ENCODE measurements at places on chromosomes 13 and 19.
A peak's percentile ranks its signal among the peaks of the same experiment; 100 is the strongest.

DNA sequence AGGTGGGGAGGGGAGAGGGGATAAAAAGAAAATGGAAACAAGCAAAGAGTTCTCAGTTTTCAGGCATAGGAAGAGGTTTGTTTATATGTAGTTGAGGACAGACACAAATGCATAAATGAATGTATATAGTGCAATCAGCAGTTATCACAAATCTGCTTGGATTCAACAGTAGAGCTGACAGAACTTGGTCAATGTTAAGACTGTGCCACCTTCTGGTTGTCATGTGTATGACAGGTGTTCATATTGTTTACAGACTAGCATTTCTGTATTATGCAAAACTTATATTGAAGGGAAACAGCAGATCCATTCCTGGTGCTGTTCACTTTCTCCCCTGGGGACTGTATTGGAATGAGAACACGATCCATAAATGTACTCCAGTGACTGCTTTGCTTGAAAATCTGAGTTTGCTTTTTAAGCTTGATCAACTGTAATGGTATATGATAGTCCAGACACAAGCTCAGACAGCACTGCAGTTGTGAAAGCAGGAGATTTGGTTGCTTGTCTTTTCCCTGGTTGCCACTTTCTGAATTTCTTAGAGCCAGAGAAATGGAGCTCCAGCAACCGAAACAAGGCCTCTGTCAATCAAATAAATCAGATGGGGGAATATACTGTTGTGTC, 319.5 kb upstream of the OBI1 start:
- peak; percentile 63 for DNase-seq

- no peak for DNase-seq
These were observed 9.2 kb downstream of the RDH13 start for GRCh38 chr19:55053735-55054134.

DNA sequence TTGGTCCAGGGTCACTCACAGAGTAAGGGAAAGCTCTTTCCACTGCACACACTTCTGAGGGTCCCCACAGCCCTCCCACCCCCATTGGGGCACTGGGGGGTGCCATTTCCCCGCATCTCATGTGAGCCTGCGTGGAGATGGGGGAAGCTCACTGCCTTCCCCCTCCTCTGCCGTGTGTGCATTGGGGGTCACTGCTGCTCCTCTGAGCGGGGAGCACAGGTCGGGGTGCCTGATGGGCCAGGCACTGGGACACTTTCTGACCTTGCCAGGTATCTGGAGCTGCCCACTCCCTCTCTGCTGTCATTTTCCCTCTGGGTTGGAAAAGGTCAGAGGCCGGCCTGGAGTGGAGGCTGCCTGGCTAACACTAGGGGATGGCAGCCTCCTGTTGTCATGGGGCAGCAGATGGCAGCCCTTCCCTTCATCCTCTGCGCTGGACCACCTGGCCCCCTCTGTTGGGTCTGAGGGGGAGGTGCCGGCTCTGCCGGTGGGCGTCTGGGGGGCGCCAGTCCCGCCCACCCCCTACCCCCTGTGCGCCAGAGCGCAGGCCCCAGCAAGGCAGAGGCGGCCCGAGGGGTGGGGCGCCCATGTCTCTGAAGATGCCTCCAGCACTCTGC, 9.1 kb downstream of the SSBP4 start:
- no peak for DNase-seq

- DNase-seq: peak; percentile 92
These were observed at the start of gene SLC25A42 for GRCh38 chr19:19063183-19064097. Gene SLC25A42 (plus strand): TSS chr19:19063994. CDS start chr19:19096125, 32,131 bp downstream.

DNA sequence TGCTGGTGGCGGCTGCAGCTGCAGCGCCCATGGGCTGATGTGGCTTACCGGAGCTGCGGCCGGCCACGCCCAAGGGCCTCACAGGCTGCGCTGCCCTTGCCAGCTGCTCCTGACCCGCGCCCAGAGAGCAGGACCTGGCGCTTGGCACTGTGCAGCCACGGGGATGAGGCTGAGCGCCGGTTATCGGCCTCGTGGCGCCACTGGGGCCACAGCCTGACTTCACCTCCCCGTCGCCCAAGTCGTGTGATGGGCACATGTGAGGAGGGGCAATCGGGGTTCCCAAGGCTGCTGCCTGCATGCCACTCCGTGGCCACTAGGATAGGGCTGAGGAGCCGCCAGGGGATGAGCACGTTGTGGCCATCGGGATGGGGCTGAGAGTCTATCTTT, 77.2 kb upstream of the PABPC3 start:
- no peak for DNase-seq

DNA sequence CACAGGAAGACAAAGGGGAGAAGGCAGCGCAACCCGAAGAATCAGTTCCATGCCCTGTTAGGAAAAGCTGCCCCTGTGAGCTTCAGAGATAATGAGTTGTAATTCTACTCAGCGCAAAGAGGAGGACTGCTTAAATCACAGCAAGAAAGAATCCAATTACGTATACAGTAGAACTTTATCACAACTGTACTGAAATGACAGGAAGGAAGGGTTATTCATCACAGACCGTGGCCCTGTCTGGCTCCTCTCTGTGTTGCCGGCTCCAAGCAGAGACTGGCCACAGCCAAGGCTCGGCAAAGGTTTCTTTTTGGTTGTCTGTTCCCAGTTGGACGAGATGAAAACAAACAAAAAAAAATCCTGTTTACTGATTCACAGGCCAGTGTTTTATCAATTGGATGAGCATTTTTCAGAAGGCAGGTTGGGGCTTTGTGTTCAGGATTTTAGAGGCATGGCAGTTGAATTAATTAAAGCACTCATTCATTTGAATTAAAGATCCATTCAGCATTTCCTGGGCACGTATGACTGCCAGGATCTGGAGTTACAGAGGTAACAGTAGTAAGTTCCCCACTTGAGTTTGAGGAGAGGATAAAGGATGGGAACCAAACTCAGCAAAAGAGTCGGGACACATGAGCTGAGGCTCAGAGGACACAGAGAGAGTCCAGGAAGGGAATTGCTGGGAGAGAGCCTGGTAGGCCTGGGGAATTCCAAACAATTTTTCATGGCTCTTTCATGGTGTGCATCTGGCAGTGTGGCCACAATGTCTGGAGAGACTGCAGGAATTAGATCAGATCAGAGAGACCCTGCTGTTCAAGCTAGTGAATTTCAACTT, 341.0 kb downstream of the DNAJC15 start:
- DNase-seq: peak; percentile 50

GRCh38 chr19:58261968-58262921, 16.5 kb upstream of the ZNF8 start:
- DNase-seq: no peak

- no peak for DNase-seq
These were observed 521.3 kb downstream of the UQCRFS1 start for GRCh38 chr19:28691683-28692082.

DNA sequence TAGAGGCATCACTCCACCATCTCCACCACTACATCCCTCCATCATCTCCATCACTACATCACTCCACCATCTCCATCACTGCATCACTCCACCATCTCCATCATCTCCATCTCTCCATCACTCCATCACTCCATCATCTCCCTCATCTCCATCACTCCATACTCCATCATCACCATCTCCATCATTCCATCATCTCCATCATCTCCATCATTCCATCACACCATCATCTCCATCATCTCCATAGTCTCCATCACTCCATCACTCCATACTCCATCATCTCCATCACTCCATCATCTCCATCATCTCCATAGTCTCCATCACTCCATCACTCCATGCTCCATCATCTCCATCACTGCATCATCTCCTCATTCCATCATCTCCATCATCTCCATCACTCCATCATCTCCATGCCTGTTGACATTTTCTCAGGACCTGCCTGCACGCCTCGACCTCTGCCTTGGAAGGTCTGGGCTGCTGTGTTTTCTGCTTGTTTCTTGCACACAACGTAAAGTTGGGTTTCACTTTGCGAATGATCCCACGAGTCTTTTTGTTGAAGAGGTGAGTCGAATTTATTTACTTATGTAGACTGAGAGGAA, 21.2 kb upstream of the RASA3 start:
- no peak for DNase-seq

DNA sequence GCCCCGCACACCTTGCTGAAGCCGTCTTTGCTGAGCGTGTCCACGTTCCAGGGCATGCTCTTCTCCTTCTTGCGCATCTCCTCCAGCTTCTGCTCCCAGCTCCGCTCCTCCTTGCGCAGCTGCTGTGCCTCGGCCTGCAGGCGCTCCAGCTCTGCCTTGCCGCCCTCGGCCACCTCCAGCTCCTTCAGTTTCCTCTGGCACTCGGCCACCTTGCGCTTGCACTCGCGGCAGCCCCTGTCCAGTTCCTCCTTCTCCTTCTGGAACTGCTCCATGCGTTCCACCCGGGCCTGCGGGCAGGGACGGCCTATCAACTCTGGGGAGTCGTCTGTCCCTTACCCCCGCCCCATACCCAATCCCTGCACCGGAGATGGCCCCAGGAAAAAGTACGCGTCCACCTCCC, 7.4 kb downstream of the CDC37 start:
- DNase-seq: no peak

Data from glomerular endothelial cell (primary cell).